NCI-H2081 treated with DMSO at 0.1 percent for 48 hours (cell line): ENCODE measurements at places on chromosomes 7 and 10.

DNA sequence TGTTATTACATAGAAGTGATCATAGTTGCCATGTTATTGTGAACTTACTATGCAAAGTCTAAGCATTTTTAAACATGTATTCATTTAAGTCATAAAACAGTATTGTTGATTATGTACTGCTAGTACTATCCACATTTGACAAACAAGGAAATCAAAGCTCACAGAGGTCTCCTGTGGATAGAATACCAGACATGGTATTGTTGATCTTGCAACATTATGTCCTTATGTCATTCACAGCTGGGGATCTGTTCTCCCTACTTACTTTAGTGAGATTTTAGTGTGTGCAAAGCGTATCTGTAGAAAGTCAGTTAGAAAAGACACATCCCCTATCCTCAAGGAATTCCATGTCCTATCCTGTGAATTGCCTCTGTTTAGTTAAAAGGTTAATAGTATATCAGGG, 106.1 kb downstream of the SND1 start:
- no peak for DNase-seq

GRCh38 chr10:99431190-99431760, 851 bp upstream of the GOT1 start:
- no peak for DNase-seq

DNA sequence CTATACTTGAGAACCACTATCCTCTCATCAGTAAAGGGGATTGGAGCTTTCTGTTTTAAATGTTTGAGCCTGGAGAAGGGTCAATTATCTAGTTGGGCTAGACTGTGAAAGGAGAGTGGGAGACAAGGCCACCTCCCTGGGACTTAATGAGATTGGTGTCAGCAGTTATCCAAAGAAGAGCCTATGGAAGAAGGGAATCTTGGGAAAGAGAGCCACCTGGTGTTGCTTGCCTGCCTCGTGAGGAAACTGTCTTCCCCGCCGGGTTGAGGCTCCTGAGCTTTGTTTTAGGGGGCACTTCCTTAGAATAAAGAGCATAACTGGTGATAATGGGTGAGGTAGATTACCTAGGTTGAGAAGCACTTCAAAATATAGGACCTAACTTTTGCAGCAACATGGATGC, 32.0 kb upstream of the ABCB4 start:
- no peak for DNase-seq

DNA sequence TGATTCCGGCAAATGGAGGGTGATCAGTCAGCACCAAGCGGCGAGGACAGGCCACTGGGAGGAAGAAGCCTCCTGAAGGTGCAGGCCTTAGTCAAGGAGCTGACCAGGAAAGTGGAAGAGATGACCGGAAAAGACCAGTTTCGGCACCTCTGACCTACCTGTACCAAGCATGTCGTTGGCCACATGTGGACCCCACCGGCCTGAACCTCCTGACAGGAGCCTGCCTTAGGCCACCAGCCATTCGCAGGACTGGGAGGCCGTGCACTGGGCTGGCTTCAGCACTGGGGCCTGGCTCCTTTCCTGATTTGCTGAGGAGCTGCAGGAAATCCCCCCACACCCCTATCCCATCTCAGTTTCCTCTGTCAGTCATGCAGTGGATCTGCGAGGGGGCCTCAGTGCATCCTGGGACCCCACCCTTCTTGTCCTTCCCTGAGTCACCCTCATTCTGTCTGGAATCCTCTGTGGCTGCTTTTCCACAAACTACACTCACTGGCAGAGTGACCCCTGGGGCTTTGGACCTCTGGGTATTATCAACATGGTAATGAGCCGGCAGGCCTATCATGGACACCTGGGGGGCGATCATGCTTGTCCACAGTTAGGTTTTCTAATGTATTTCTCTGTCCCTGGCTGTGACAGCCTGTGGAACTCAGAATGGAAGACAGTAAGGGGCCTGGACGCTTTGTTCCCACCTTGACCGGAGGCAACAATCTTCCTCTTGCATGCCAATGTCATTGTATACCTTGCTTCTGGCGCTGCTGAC, 33.0 kb downstream of the RAMP3 start:
- no peak for DNase-seq

- no peak for DNase-seq
Measured at GRCh38 chr7:155188821-155189581, 108.7 kb upstream of the INSIG1 start.

DNA sequence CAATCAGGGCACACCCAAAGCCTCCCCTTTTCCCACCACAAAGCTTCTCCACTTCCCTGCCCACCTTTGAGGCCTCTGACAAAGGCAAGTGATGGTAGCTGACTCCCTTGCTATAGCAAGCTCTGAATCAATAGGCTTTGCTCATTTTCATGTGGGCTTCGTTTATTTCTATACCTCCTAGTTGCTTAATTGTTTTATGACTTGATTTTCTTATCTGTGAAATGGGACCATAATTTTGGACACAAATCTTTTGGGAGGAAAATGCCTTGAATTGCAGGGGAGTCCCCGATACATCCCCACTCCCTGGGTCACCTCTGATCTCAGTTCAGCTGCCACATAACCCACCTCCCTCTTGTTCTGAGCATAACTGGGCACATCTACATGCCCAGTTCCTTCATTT, 13.7 kb upstream of the DLG5 start:
- DNase-seq = no peak

- DNase-seq = no peak
Measured at GRCh38 chr10:29408847-29409240, 120.0 kb downstream of the LYZL1 start.

- DNase-seq = no peak
Measured at GRCh38 chr10:93458821-93459257, 23.3 kb downstream of the MYOF start.

DNA sequence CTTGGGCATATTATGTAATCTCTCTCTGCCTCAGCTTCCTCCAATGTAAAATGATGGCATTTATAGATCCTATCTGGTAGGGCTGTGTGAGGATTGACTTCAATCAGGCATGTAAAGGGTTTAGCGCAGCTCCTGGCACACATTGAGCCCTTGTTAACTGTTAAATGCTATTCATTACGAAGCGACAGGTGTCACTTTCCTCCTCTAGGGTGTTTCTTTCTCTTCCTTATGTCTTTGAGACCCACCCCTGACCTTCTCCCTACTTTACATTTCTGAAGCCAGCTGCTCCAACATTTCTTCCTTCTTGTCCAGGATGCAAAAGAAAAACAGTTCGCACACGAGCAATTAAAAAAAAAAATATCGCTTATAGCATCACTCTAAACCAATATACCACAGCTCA, 5.7 kb upstream of the R3HCC1L start:
- no peak for DNase-seq

- DNase-seq = no peak
Measured at GRCh38 chr7:117479225-117480054, at the start of gene CFTR. Gene CFTR, plus strand, starts transcription at chr7:117480025. Its CDS starts 70 bp downstream, at chr7:117480095.

- no peak for DNase-seq
Measured at GRCh38 chr10:100289641-100290040, 3.2 kb upstream of the BLOC1S2 start.

DNA sequence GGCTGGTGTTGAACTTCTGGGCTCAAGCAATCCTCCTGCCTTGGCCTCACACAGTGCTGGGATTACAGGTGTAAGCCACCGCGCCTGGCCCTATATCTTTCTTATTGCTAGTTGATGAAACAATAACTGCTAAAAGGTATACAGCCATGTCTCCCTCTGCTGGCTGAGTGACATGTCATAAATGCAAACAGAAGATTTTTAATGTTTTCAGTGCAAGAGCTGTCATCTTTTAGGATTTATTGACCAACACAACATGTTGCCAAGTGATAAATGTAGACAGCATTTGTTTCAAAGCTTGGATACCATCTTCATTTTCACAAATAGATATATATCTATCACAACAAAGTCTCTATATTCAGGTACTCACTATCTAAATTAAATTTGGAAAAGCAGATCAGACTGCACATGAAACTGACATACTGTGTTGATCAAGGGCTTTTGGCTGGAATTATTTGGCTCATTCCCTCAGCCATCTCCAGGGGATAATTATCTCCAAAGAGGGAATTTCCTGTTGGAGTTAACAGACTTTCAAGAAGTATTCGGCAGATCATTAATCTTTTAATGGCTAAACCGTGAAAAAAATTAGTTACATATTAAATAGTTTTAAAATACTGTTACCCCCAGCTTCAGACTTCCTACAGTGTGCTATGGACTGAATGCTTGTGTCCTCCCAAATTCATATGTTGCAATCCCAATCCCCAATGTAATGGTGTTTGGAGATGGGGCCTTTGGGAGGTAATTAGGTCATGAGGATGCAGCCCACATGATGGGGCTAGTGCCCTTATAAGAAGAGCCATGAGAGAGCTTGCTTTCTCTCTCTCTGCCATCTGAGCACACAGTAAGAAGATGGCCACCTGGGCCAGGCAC, 41.3 kb upstream of the SRPK2 start:
- DNase-seq = peak; percentile 4
